ENCODE measurements at places on chromosomes 6 and 20.

DNA sequence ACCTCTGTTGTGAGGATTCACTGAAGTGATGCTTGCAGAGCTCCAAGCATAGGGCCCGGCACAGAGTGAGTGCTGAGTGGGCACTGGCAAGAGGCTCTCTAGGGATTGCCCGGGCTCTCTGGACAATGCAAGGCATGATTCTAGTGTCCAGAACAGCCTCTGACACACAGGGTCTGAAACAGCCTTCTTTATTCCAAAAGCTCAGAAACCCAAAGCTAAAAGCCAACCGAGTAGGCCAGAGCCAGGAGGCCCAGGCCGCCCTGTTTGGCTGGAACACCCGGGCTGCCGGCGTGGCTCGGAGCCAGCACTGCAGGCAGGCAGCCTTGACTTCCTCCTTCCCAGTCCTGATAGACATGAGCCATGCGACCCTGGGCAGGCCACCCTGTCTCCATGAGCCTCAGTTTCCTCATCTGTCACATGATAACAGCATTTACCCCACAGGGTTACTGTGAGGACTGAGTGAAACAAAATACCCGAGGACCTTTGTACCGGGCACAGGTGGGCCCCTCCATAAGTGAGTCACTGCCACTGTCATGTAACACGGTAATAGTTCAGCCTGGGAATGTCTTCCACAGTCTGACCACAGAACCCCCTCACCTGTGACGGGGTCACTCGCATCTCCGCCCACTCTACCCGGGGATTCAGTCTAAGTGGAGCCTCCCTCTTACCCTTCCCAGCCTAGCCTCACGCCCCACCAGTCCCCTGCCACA is 51.5 kb downstream of the PTPRT start:
- no peak for DNase-seq

DNA sequence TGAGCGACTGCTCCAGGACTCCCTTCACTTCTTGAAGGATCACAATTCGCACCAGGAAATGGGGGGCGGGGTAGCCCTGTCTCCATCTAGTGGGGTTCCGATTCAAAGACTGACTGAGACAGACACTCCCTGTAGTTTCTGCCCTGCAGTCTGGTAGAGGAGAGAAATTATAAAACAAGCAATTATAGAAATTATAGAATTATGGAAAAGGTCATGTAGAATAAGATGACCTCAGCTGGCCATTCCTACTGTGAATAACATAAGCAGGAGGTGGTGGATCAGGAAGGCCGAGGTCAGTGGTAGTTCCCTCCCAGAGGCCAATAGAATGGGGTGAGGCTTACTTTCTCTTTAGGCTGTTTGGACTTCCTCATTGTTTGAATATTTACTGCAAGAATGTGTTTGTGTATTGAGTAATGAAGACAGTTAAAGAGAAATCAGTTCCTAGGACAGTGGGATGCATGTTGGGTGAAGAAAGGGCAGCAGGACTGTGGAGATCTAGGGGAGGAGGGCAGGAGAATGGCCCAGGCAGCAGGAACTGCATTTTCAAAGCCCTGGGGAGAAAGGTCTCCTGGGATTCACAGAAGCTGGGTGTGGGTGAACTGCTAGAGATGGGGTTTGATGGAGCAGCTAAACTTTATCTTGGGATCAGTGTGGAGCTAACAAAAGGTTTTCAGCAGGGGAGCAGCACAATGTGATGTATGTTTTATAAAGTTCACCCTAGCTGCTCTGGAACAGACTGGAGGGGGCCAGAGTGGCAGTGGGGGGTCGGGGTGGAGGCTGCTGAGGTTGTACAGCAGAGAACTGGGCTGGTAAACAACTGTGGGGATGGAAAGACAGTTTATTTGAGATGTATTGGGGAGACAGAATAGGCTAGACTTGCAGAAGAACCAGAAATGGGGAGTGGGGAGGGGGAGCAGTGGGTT is 2.1 kb downstream of the ZNF341 start:
- no peak for DNase-seq

DNA sequence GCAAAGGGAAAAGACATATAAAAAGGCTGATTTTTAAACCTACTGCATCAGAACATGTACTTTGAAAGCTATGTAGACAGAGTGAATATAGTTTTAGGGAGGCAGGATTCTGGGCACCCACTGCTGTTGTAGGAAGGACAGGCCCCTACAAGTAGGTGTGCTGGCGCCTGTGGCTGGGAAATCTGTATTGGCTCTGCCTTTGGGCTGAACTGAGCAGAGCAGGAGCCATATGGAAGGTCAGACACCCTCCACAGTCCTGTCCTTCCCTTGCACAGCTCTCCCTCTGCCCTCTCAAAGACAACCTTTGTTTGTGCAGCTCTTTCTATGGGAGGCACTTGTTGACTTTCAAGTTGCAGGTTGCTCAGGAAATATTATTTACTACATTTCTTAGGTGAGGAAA is 18.4 kb upstream of the ULBP3 start:
- no peak for DNase-seq

DNA sequence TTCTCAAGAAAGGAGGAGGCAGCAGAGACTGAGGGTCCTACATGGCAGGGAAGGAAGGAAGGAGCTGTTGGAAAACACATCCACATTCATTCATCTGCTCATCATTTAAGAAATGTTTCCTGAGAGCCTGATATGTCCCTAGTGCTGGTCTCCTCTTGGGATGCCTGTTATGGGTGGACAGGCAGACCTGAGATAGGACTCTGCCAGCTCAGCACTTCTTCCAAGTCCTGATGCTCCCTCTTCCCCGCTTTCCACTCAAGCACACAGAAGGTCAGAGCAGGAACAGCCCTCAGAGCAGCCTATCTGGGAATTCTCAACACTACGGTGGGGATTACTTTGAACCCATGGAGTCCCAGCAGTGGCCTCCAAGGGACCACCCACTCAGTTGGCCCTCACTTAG is 8.0 kb upstream of the SIRPD start:
- DNase-seq = no peak

GRCh38 chr6:147322299-147323162 is 118.3 kb downstream of the STXBP5 start:
- DNase-seq = no peak

DNA sequence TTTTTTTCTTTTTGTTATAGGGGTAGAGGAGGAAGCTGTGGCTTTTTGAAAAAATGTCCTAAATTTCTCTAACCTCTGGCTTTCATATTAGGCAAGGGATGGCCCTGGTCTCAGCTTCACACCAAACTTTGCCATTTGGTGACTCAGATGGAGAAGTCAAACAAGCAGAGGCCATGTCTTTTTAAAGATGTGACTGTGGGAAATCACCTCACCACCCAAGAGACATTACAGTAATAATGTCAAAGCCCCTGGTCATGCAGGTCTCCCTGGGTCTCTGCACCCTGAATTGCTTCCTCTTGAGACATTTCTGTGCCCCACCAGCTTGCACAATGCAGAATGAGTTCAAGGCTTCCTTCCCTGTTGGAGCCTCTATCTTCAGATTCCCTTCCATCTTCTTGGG is 39.5 kb upstream of the ADGRF5 start:
- no peak for DNase-seq
